Naive B cell (primary cell): ENCODE measurements at places on chromosomes 13 and 19.
A peak's percentile ranks its signal among the peaks of the same experiment; 100 is the strongest.

GRCh38 chr19:3985643-3986259 is 488 bp upstream of the EEF2 start:
- H3K4me3 ChIP-seq, result peak overlapping the region; percentile 97
- H3K27ac ChIP-seq, result peak overlapping the region; percentile 98
- H3K36me3 ChIP-seq, result peaks cover 8% of the 10 kb centered on the region
- H3K4me1 ChIP-seq, result peaks cover 65% of the 10 kb centered on the region

DNA sequence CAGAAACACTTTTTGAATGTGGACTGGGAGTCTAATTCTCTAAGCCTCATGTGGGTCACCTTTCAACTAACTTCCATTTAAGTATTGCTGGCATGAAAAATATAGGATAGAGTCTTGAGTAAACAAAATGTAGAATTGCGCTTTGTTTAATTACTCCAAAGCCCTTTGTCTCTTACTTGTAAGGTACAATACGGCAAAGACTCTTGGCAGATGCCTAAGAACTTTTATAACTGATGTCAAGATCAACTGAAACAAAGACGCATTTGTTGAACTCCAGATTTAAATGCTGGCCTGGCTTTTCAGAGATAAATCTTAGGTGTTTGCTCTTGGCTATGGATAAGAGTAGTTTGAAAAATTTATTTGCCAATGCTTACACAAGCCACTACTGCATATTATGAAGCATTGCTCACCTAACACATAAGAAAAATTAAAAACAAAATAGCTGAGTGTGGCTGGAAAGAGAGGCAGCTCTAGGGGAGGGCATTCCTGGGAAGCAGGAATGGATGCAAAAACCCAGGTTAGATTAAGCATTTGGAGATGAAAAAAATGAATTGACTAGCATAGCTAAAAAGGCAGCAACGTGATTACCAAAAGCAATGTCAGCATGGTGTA is 107.3 kb upstream of the STARD13 start:
- no peaks in the 10 kb centered on the region for H3K36me3 ChIP-seq
- no peaks in the 10 kb centered on the region for H3K4me1 ChIP-seq
- DNase-seq, result no peak

DNA sequence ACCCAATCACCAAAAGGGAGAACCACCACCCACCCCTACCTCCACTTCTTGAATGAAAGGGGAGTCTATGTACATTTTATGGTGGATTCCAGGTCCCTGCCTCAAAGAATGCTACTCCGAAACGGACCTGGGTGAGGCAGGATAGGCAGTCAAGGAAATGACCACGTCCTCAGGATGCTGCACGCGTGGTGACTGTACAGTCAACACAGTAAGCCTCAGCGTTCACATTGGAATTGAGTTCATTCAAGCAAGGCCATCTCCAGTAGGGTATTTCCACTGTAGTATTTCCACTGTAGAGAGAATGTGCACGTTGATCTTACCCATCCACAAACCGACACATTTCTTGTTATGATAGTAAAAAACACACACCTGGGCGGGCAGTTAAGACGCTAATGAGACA is 16.9 kb downstream of the ZSCAN5C start:
- peaks cover 8% of the 10 kb centered on the region for H3K4me1 ChIP-seq
- H3K27me3 ChIP-seq, result peaks cover 17% of the 10 kb centered on the region
- no peak for DNase-seq
- H3K36me3 ChIP-seq, result peaks cover 22% of the 10 kb centered on the region

DNA sequence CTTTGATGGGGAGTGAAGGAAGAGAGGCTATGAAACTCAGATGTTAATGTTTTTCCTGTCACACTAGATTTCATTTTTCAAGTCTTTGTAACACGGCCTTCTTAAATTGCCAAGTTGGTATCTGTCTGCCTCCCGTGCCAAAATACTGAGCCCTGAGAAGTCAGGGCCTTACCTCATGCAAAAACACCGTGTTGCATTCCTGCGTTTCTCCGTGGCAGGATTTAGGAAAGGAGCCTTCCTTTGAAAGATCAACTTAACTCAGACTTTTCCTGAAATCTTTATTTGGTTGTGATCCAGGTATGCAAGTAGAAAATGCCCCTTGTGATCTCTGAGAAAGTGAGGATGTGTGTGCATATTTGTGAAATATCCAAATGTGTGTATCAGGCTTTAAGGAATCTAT is 1291.0 kb upstream of the SLC10A2 start:
- no peaks in the 10 kb centered on the region for H3K27me3 ChIP-seq
- no peak overlapping the region for H3K27ac ChIP-seq
- no peaks in the 10 kb centered on the region for H3K4me1 ChIP-seq
- H3K4me3 ChIP-seq, result no peak overlapping the region
- no peaks in the 10 kb centered on the region for H3K36me3 ChIP-seq

- H3K27me3 ChIP-seq, result no peaks in the 10 kb centered on the region
- peaks cover 15% of the 10 kb centered on the region for H3K4me1 ChIP-seq
- no peak overlapping the region for H3K4me3 ChIP-seq
- H3K27ac ChIP-seq, result no peak overlapping the region
Observed at GRCh38 chr13:27104606-27105005, 67.0 kb downstream of the USP12 start.

DNA sequence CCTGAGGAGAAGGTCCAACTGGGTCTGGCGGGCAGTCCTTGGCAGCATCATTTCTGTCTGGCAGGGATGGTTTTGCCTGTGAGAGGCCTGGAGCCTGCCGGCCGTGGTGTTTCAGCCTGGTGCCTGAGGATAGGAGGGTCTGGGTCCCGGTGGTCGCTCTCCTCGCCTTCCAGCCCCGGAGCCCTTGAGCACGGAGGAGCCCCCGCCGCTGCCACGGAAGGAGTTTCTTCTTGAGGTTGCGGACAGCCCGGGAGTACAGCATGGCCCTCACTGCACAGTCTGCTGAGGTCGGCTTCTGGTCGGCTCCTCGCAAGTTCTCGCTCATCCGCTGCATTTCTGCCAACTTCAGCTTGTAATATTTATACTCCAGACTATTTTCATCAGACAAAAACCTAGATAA is 23.4 kb downstream of the SUGP2 start:
- no peak overlapping the region for H3K27ac ChIP-seq
- H3K4me3 ChIP-seq, result no peak overlapping the region
- H3K4me1 ChIP-seq, result no peaks in the 10 kb centered on the region
- DNase-seq, result no peak
- peaks cover 30% of the 10 kb centered on the region for H3K36me3 ChIP-seq
- no peaks in the 10 kb centered on the region for H3K27me3 ChIP-seq

GRCh38 chr13:36323951-36324566 is 22.1 kb downstream of the SPART start:
- no peak overlapping the region for H3K27ac ChIP-seq
- no peak for DNase-seq
- H3K27me3 ChIP-seq, result no peaks in the 10 kb centered on the region
- H3K4me3 ChIP-seq, result no peak overlapping the region
- H3K36me3 ChIP-seq, result peaks cover 45% of the 10 kb centered on the region
- H3K4me1 ChIP-seq, result peaks cover 4% of the 10 kb centered on the region

- H3K36me3 ChIP-seq, result no peaks in the 10 kb centered on the region
- H3K27me3 ChIP-seq, result no peaks in the 10 kb centered on the region
- H3K4me3 ChIP-seq, result peak overlapping the region; percentile 97
Observed at GRCh38 chr19:37691881-37692504, 27.6 kb downstream of the ZNF607 start.

- H3K4me3 ChIP-seq, result no peak overlapping the region
- no peak overlapping the region for H3K27ac ChIP-seq
- peaks cover 9% of the 10 kb centered on the region for H3K36me3 ChIP-seq
- H3K4me1 ChIP-seq, result no peaks in the 10 kb centered on the region
Observed at GRCh38 chr19:56508290-56508778, 679 bp downstream of the ZNF471 start.

- peak within 1 kb of the TSS; percentile 98 for H3K4me3 ChIP-seq
- DNase-seq, result peak; percentile 95
- H3K27ac ChIP-seq, result peak within 1 kb of the TSS; percentile 99
- peaks cover 9% of the 10 kb centered on the region for H3K36me3 ChIP-seq
Observed at GRCh38 chr19:13102666-13103580, at the start of gene LYL1. Gene LYL1, minus strand, starts transcription at chr19:13102858. Its CDS starts 1,687 bp downstream, at chr19:13101171.

DNA sequence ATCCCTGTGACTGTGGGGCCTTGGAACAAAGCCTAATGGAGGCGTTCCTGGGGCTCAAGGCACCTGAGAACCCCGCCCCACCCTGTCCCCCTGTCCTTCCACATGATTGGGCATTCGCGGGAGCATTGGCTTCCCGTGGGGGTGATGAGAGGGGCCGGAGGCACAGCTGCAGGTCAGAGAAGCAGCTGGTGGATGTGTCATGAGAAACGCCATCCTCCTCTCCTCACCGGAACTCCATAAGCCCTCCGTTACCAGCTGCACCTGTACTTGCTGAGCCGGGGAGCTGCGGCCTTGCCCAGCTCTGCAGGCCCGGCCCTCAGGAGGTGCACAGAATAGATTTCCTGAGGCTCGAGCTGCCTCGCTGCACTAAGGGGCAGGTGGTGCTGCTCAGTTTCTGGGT is 42.0 kb downstream of the CAPN12 start:
- H3K4me3 ChIP-seq, result no peak overlapping the region
- H3K27me3 ChIP-seq, result no peaks in the 10 kb centered on the region
- no peak for DNase-seq
- H3K27ac ChIP-seq, result no peak overlapping the region
- peaks cover 10% of the 10 kb centered on the region for H3K4me1 ChIP-seq

GRCh38 chr19:47660435-47660832 is 51.5 kb downstream of the BICRA start:
- H3K27me3 ChIP-seq, result no peaks in the 10 kb centered on the region
- no peak for DNase-seq
- H3K4me1 ChIP-seq, result peaks cover 15% of the 10 kb centered on the region
- H3K36me3 ChIP-seq, result no peaks in the 10 kb centered on the region

- H3K27ac ChIP-seq, result peak overlapping the region; percentile 61
- H3K4me3 ChIP-seq, result peak overlapping the region; percentile 76
- H3K27me3 ChIP-seq, result peaks cover 7% of the 10 kb centered on the region
- peak; percentile 79 for DNase-seq
Observed at GRCh38 chr19:18388100-18388959, 2.4 kb downstream of the GDF15 start.

DNA sequence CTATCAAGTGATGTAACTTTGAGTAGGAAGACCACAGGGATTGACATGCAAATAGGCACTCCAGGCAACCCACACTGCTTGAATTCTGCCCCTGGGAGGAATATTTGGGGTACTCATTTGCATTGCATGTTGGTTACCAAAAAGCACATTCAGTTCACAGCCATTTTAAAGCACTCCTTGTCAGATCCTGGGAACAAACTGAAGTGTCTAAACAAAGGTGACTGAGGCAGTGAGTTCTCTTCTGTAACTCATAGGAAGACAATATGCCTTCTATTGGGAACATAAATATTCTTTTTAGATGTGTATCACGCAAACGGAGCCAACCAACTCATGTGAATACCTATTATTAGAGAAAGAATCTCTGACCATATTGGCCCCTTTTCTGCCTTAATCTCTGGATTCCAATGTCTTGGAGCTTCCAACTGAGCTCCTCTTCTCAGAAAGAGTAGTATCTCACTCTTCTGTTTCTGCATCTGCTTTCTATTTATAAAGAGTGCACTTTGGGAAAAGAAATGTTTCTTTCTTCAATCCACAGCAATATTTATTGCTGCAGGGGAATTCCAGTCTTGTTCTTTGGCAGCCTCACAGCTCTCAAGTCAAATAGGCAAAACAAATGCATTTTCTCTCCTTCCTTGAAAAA is 125.7 kb upstream of the NBEA start:
- H3K27ac ChIP-seq, result no peak overlapping the region
- H3K4me3 ChIP-seq, result no peak overlapping the region
- peaks cover 7% of the 10 kb centered on the region for H3K27me3 ChIP-seq
- no peaks in the 10 kb centered on the region for H3K36me3 ChIP-seq

GRCh38 chr13:98068521-98068920 is 74.4 kb upstream of the FARP1 start:
- H3K4me1 ChIP-seq, result no peaks in the 10 kb centered on the region
- no peak overlapping the region for H3K4me3 ChIP-seq
- DNase-seq, result no peak
- H3K27me3 ChIP-seq, result peaks cover 15% of the 10 kb centered on the region
- no peak overlapping the region for H3K27ac ChIP-seq

DNA sequence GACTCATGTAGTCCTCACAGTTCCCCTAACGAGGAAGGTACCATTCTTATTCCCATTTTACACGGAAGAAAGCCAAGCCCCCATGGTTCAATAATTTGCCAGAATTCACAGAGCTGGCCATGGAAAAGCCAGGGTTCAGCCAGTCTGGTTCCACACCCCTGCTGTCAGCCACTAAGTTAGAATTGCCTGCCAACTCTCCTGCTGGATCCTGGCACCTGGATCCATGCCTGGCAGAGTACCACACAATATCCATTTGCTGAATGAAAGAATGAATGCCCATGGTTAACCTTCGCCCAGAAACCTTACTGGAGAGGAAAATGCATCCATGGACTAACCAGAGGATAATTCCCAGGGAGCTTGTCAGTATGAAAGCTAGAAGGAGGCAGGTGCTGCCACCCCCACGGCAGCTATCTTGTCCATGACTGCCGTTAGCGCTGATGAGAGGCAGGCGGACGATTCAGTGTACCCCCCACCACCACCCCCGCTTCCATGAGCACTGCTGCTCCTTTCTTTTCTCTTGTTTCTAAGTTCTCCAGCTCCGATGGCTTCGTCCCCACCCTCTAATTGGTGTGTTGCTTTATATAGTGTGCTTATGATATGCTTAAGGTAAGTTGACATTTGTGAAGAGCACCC is 114.5 kb downstream of the SLC7A1 start:
- DNase-seq, result no peak
- no peak overlapping the region for H3K27ac ChIP-seq
- peaks cover 23% of the 10 kb centered on the region for H3K27me3 ChIP-seq
- H3K4me3 ChIP-seq, result no peak overlapping the region

DNA sequence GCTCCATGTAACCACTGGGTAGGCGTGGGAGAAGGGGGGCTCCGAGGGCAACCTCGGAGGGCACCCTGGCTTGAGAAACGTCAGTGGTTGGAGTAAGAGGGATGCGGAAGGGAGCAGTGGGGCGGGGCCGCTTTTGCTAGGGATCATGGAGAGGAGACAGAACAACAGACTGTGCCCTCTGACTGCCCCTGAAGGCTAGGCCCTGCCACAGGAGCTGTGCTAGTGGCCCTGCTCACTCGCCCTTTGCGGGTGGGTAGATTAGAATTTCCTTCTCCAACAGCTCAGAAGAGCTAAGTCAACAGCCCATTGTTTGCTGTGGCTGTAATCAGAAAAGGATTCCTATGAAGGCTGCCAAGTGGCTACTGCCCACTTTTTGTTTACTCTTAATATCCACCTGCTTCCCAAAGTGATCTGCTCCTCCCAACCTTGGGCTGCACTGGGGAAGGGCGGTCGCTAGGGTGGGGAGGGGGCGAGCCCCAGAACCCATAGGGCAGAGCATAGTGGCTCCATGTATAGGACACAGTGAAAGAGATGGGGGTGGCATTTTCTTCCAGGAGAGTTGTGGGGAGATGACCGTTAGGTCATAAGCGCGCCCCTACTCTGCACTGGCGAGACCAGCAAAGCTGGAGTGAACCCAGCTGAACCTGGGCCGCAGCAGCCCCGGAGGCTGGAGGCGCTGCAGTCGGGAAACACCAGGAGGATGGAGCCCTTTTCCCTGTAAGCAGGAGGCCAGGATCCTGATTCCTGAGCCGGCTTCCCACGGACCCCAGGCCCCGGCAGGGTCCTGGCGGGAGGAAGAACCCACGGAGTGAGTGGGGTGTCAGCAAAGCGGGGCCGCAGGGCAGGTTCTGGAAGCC is 1.9 kb upstream of the C1QTNF9 start:
- peaks cover 4% of the 10 kb centered on the region for H3K27me3 ChIP-seq
- no peak overlapping the region for H3K4me3 ChIP-seq
- H3K27ac ChIP-seq, result no peak overlapping the region
- H3K36me3 ChIP-seq, result no peaks in the 10 kb centered on the region
- H3K4me1 ChIP-seq, result no peaks in the 10 kb centered on the region

- no peak overlapping the region for H3K4me3 ChIP-seq
- no peaks in the 10 kb centered on the region for H3K27me3 ChIP-seq
- no peak for DNase-seq
Observed at GRCh38 chr19:15412832-15413231, 6.0 kb downstream of the AKAP8L start.
